ENCODE measurements at places on chromosomes 4 and X. TPM values are rescaled to one million over a fixed set of nuclear protein-coding genes. Genes with fewer than 3 reads are reported as not detected.

GLRB gene
- 5.4 TPM for total RNA-seq

LRRC66 gene
- 0.09 TPM for total RNA-seq

ELF2 gene
- total RNA-seq: 17.8 TPM

DCHS2 gene
- not detected for total RNA-seq

- H3K27ac ChIP-seq: peak overlapping the region; percentile 9
- DNase-seq: no peak
- no peaks in the 10 kb centered on the region for H3K27me3 ChIP-seq
Measured at GRCh38 chr4:101103381-101104142, 243.8 kb downstream of the PPP3CA start.

DNA sequence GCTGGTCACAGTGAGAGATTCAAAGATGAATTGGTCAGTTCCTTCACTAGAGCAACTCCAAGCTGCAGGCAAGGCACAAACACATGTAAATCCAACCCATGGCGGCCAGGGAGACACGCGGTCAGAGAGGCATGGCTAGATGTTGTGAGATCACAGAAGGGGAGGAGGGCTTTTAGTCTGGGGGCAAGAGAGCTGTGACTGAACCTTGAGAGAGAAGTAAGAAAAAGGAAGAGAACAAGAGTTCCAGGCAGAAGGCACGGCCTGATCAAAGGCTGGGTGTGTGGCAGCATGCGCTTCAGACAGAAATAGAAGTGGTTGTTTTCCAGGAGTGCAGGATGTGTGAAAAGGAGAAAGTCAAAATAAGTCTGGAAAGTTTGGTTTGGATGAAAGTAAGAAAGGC is 15.9 kb downstream of the CCDC149 start:
- no peak for DNase-seq
- H3K27ac ChIP-seq: no peak overlapping the region
- H3K36me3 ChIP-seq: no peaks in the 10 kb centered on the region
- H3K4me1 ChIP-seq: no peaks in the 10 kb centered on the region
- no peak overlapping the region for H3K4me3 ChIP-seq

DNA sequence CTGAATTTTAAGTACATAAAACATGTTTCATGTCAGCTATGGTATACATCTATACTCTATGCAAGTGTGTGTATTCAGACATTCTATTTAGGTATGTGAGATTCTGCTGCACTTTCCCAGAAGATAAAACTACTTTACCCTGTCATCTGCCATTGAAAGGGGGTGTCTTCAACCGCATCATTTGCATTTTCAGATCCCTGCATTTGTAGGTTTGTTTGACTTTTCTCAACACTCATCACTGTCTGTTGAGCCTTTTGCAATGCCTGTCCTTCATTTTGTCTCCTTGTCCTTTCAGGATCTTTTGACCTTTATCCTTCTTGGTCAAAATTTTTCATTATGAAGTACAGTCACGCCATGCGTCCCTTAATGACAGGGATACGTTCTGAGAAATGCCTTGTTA is 103.5 kb downstream of the TMA16 start:
- H3K27me3 ChIP-seq: no peaks in the 10 kb centered on the region
- DNase-seq: no peak
- no peak overlapping the region for H3K27ac ChIP-seq
- no peaks in the 10 kb centered on the region for H3K36me3 ChIP-seq
- H3K4me1 ChIP-seq: no peaks in the 10 kb centered on the region

DNA sequence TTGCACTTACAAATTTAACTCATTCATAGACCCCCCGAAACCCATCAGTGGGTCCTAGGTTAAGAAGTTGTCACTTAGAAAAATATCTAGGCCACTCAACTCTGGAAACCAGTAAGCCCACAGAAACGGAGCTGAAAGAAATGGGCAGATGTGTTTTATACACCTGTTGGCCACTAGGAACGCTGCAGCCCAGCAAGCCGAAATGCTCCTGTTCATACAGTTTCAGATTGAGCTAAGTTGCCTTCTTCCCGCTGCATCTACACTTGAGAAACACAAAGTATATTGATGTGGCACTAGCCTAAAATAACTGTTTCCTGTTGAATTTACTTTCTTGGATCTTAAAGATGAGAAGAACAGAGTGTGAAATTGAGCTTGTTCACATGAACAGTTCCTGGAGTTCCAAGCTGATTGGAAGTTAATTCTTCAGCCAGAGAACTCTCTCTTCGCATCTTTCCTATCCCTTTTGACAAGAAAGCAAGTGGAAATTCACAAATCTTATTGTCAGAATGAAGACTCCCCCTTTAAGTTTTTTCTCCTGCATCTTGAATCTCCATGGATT is 174.1 kb downstream of the RBMX2 start:
- H3K27ac ChIP-seq: no peak overlapping the region
- H3K36me3 ChIP-seq: no peaks in the 10 kb centered on the region
- H3K4me3 ChIP-seq: no peak overlapping the region
- peak; percentile 20 for DNase-seq
- H3K27me3 ChIP-seq: peaks cover 2% of the 10 kb centered on the region
- H3K4me1 ChIP-seq: no peaks in the 10 kb centered on the region

- no peaks in the 10 kb centered on the region for H3K36me3 ChIP-seq
- H3K27me3 ChIP-seq: no peaks in the 10 kb centered on the region
- H3K27ac ChIP-seq: no peak overlapping the region
- no peak overlapping the region for H3K4me3 ChIP-seq
- DNase-seq: no peak
Measured at GRCh38 chr4:180814875-180815417, 1428.3 kb upstream of the TENM3 start.

- H3K27me3 ChIP-seq: no peaks in the 10 kb centered on the region
- no peaks in the 10 kb centered on the region for H3K36me3 ChIP-seq
- no peak for DNase-seq
- H3K27ac ChIP-seq: no peak overlapping the region
- no peak overlapping the region for H3K4me3 ChIP-seq
Measured at GRCh38 chr4:181443021-181443420, 800.2 kb upstream of the TENM3 start.

DNA sequence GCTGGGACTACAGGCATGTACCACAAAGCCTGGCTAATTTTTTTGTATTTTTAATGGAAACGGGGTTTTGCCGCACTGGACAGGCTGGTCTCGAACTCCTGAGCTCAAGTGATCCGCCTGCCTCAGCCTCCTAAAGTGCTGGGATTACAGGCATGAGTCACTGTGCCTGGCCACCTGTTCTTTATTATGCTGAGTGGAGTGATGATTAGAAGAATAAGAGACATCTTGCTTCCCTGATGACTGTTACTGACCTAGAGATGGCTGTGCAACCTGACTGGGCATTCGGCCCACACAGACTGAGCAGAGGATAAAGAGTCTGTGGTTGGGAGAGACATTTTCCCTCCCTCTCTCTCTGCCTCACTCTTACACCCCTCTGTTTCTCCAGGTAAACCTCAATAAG is 56.7 kb downstream of the SPINK2 start:
- DNase-seq: peak; percentile 33
- H3K4me1 ChIP-seq: peaks cover 14% of the 10 kb centered on the region
- no peaks in the 10 kb centered on the region for H3K36me3 ChIP-seq
- H3K4me3 ChIP-seq: no peak overlapping the region

DNA sequence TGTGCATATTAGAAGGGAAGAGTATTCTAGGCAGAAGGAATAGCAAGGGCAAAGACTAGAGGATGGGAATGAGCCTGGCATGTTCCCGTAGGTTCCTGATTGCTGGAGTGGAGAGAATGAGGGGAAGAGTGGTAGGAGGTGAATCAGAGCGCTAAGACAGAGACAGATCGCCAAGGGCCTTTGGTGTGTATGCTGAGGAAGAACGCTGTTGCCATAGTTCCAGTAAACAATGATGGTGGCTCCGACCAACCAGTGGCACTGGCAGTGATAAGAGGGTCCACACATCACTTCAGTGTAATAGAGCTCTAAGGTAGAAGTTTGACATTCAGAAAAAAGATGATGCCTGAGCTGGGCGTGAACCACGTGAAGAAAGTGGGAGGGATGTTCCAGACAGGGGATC is 966 bp downstream of the TBC1D25 start:
- H3K36me3 ChIP-seq: peaks cover 8% of the 10 kb centered on the region
- H3K27me3 ChIP-seq: no peaks in the 10 kb centered on the region
- peak overlapping the region; percentile 86 for H3K4me3 ChIP-seq
- H3K27ac ChIP-seq: peak overlapping the region; percentile 69
- peaks cover 10% of the 10 kb centered on the region for H3K4me1 ChIP-seq
- no peak for DNase-seq

- H3K4me3 ChIP-seq: peak overlapping the region; percentile 84
Measured at GRCh38 chr4:168541266-168541953, 44.6 kb downstream of the PALLD start.

DNA sequence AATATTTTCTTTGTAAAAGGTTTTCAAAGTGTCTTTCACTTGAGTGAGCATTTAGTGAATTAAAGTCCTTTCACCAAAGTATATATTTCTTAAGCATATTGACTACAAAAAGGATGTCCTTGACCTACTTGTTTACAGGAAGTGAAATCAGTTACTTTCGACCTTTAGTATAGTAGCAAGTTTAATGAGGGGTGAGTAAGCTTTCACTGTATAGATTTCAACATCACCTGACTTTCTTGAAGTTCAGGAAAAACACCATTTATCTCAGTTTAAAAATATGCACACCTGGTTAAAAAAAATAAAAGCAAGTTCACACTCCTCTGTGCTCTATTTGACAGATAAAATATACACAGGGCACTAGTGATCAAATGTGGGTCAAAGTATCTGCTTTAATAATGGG is 88.1 kb downstream of the CCSER1 start:
- no peak overlapping the region for H3K4me3 ChIP-seq
- peaks cover 2% of the 10 kb centered on the region for H3K27me3 ChIP-seq
- no peaks in the 10 kb centered on the region for H3K4me1 ChIP-seq
- DNase-seq: no peak

- H3K27ac ChIP-seq: no peak overlapping the region
- H3K36me3 ChIP-seq: no peaks in the 10 kb centered on the region
Measured at GRCh38 chr4:48813964-48814363, 16.9 kb upstream of the OCIAD1 start.

GRCh38 chrX:122220644-122221373 is 963.3 kb upstream of the GRIA3 start:
- H3K4me1 ChIP-seq: peaks cover 25% of the 10 kb centered on the region
- H3K4me3 ChIP-seq: no peak overlapping the region
- DNase-seq: no peak

DNA sequence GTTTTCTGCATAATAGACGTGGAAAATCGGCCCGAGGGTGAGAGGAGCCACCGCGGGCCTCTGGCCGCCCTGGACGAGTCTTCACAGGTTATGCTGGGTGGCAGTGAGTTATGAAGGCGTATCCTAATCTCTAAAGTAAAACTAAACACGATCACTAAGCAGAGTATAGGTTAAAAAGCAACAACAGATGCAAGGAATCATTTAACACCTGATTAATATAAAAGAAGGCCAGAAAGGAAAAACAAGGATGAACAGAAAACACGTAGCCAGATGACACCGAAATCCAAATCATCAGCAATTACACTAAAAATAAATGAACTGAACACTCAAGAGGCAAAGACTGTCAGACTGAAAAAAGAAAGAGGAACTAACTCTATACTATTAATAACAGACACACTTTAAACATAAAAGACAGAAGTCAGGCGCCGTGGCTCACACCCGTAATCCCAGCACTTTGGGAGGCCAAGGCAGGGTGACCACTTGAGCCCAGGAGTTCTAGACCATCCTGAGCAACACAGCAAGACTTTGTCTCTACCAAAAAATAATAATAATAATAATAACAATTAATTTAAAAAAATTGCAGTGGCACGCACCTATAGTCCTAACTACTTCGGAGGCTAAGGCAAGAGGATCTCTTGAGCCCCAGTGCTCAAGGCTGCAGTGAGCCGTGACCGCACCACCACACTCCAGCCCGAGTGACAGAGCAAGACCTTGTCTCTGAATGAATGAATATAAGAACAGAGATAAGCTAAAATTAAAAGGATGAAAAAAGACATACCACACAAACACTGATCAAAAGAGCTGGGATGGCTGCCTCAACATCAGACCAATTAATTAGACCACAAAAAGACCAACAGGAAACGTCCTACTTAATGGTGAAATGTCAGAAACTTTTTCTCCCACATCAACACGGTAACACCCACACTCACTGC is 30.0 kb downstream of the CTBP1 start:
- DNase-seq: no peak
- no peaks in the 10 kb centered on the region for H3K4me1 ChIP-seq
- H3K27ac ChIP-seq: 0 out of 2 replicates have a peak overlapping the region, but pooled peaks have one; percentile 43
- no peaks in the 10 kb centered on the region for H3K27me3 ChIP-seq

DNA sequence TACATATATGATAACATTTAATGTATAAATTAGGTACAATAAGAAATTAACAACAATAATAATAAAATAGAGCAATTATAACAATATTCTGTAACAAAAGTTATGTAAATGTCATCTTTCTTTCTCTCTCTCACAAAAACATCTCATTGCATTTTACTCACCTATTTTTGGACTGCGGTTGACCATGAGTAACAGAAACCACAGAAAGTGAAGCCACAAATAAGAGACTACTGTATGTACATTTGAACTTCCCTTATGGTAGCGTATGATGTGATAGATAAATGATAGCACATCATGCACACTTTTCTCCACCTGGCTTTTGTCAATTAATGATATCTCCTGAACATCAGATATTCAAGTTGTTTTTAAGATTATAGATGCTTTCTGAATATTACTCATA is 80.5 kb downstream of the HNRNPD start:
- no peaks in the 10 kb centered on the region for H3K4me1 ChIP-seq
- DNase-seq: no peak
- H3K27ac ChIP-seq: no peak overlapping the region
- no peaks in the 10 kb centered on the region for H3K36me3 ChIP-seq

Measured in HFFc6 (cell line).